ENCODE measurements at places on chromosomes 1 and 21.

- DNase-seq, result no peak
These were observed 3.7 kb upstream of the CDC14A start for GRCh38 chr1:100348549-100349144.

GRCh38 chr1:64197076-64197475 lies 6.3 kb upstream of the UBE2U start:
- DNase-seq, result no peak

DNA sequence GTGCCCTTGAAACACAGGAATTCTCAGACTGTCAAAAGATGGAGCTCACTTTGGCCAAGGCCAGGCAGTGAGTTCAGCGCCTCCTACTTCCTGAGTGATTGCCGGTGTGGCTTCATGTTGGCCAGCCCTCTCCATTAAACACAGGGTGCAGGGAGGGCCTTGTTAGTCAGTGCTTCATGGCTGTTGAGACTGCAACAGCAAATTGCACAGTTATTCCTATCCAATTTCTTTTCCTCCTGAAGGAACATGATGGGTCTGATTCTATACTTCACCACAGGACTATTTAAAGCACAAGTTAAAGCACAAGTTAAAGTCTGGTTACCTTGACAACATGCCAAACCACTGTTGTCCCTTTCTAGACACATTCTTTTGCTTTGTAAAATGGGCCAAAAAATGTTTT lies 156.6 kb downstream of the SIPA1L2 start:
- no peak for DNase-seq

DNA sequence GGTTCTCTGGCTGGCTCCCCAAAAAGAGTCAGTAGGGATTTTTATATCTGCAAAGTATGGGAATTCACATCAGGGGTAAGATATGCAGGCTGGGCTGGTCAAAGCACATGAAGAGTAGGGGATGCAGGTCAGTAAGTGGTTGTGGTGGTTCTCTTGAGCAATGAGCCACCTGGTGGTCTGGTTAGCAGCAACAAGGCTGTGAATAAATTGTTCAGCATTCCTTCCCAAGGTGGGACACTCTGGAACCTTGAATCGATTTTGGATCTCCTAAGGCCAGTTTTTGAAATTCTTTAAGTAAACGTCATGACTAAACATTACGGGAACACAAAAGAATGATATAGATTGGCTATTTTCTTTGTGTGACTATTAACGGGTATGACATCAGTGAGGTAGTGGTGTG lies 563.0 kb upstream of the NEGR1 start:
- DNase-seq, result no peak

- no peak for DNase-seq
These were observed 17.1 kb downstream of the CACHD1 start for GRCh38 chr1:64487061-64487460.

- DNase-seq, result no peak
These were observed 72.9 kb downstream of the UCHL5 start for GRCh38 chr1:192986110-192986747.

DNA sequence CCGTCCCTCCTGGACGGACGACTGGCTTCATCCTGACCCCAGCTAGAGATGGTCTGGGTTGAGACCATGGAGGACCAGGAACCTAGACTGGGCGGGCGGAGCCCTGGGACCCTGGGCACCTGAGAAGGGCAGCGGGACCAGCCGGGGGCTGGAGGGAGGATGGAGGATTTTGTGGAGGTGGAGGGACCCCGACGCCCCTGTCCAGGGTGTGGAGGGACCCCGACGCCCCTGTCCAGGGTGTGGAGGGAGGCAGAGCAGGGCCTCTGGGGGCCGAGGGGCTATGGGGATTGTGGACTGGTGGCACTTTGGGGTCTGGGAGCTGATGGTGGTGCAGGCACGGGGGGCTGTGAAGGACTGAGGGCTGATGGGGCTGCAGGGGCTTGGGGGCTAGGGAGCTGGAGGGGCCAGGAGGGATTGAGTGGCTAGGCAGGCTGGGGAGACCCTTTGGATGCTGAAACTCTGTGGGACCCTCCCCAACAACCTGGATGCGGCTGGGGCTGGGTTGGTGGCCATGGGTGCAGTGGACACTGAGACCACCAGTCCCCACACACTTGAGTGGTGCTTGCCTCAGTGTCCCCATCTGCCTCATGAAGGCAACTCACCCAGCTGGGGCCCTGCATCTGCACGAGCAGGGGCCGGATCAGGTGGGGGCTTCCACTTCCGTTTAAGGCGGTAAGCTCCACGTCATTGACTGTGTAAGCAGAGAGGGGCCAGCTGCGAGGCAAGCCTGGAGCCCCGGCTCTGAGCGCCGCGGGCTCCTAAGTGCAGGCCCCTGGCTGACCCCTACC lies 7.4 kb downstream of the GJC2 start:
- DNase-seq, result no peak

- no peak for DNase-seq
These were observed 140.9 kb upstream of the UBE2U start for GRCh38 chr1:64062529-64062928.

GRCh38 chr1:172906778-172907592 lies 143.8 kb downstream of the TNFSF18 start:
- DNase-seq, result no peak

- DNase-seq, result no peak
These were observed 32.2 kb upstream of the SAMD13 start for GRCh38 chr1:84269306-84269705.

GRCh38 chr1:97920276-97920831 lies 480 bp downstream of the DPYD start:
- DNase-seq, result no peak
